ENCODE measurements at places on chromosomes 5 and 9.

DNA sequence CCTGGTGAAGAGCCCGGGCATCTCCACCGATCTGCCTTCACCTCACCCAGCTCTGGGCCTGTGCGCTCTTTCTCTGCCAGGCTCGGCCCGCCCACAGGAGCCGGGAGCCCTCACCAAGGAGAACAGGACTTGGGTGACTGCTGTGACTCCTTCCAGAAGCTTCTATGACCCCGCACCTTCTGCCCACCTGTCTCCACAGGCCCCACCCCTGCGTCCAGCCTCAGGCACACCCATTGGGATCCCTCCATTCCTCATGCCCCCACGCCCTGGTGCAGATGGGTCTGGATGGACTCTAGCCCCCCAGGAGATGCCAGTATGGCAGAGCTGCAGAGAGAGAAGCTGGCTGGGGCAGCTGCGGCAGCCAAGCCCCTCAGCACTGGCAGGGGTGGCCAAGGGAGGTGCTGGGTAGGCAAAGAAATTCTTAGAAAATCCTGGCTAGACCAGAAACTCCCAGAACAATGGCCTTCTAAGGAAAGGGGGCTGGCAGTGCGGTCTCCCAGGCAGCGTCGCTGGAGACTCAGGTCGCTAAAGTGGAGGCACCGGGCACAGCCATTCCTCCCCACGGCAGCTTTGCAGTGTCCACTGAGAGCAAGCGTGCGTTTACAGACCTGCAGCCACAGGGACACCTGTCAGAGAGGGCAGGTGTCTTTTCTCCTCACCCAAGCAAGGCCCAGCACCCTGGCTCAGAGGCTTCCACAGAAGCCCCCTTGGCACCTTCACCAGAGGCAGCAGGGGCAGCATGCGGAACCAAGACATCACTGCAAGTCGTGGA, 17.3 kb downstream of the LPCAT1 start:
- DNase-seq = no peak

DNA sequence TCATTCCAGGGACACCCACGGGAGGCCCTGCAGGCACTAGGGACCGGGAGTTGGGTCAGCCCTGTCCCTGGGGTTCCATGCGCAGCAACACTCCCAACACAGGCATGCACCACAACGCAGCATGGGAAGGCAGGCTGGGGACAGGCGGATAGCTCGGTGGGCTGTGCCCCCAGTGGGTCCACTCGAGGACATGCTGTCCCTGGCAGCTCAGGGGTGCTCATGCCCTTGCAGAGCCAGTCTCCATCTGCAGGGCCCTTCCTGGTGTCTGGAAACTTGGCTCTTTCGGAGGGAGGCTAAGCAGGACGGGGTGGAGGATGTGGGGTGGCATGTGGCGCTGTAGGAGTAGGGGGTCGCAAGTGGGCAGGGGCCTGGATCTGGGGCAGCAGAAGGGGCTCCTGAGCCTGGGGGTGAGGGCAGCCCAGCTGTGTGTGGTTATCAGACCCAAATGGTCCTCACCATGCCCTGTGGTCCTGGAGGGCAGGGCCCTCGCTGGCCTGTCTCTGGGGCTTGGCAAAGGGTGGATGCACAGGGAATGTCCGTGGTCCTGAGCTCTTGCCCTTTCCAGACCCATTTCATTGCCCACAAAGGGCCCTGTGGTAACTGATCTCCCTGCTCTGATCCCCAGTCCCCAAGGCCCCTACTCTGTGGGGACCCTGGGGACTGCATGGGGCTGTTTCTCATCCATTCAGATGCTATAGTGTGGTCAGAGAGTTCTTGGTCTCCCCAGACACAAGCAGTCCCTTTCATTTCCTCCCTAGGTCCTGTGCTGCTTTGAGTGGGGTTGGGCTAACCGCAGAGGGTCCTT, 90.3 kb upstream of the PHYKPL start:
- DNase-seq = peak; percentile 48

DNA sequence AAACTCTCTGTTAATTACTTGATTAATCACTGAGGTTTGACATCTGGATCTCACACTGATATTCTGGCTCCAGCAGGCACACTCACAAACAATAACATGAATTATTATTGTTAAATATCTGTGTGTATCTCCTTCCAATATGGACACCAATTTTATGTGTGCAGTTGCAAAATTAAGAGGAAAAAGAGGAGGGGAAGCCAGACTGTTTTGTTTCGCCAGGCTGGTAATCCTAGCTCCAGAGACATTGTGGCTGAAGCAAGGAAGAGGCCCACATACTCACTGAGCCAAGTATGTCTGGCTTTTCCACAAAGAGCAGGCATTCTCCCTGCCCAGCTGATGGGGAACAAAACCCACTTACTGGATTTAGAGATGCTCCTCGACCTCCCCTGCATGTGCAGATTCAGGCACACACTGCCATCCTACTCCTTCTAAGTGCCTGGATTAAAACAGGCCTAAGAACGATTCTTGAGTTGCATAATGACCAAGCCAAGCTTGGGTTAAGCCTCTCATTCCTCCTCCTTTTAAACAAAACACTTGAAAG, 181.9 kb downstream of the ESM1 start:
- DNase-seq = no peak

DNA sequence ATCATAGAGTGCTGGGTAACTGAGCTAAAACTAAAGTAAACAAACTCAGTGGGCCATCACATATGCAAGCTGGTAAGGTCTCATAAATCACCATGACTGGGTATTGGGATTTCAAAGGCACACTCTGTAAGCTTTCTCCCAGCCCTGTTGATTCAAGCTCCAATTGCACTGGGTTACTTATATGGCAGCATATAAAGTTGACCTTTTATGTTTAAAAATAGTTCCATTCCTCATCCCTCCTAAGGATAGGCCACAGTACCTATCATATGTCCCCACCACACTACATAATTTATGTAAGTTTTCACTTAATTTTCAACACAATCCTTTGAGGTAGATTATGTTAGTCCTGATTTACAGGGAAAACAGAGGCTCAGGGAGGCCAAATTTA, 438.4 kb downstream of the RAB3C start:
- peak; percentile 46 for DNase-seq

- no peak for DNase-seq
Measured at GRCh38 chr5:142883025-142883424, 112.8 kb downstream of the ARHGAP26 start.

DNA sequence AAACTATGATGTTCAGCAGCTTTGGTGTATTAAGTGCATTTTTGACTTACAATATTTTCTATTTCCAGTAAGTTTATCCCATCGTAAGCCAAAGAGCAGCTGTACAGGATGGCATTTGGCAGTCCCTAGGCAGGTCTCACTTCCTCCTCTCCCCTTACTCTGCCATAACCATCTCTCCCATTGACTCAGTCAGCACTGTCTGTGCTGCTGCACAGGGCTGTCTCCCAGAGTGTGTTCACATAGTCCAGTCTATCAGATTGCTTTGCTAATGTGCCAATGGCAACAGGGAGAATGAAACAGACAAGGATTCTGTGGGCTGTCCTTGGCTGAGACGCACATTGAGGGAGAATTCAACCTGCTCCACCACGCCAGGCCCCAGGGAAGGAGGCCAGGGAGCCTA, 47.0 kb upstream of the CAST start:
- no peak for DNase-seq
